ENCODE measurements at places on chromosomes 7 and 10. TPM values are rescaled to one million over a fixed set of nuclear protein-coding genes. Genes with fewer than 3 reads are reported as not detected.
A peak's percentile ranks its signal among the peaks of the same experiment; 100 is the strongest.

DNA sequence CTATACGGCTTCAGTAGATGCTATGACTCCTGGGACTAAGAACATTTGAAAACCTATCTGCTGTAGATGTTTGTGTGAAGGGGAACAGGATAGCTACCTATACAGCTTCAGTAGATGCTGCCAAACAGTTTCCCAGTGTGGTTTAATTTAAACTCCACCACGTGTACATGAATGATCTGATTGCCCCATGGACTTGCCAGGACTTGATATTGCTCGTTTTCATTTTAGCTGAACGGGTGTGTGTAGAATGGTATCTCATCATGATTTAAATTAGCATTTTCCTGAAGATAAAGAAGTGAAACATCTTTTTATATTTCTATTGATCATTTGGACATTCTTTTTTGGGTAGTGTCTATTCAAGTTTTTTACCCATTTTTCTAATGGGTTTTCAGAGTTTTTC lies 77.8 kb upstream of the PIP4K2A start:
- no peaks in the 10 kb centered on the region for H3K27me3 ChIP-seq
- H3K4me3 ChIP-seq: no peak overlapping the region
- no peaks in the 10 kb centered on the region for H3K36me3 ChIP-seq
- H3K27ac ChIP-seq: no peak overlapping the region
- H3K4me1 ChIP-seq: no peaks in the 10 kb centered on the region

The SLC29A3 gene
- total RNA-seq: 12.7 TPM

The SLC26A5 gene
- 3.9 TPM for total RNA-seq

DNA sequence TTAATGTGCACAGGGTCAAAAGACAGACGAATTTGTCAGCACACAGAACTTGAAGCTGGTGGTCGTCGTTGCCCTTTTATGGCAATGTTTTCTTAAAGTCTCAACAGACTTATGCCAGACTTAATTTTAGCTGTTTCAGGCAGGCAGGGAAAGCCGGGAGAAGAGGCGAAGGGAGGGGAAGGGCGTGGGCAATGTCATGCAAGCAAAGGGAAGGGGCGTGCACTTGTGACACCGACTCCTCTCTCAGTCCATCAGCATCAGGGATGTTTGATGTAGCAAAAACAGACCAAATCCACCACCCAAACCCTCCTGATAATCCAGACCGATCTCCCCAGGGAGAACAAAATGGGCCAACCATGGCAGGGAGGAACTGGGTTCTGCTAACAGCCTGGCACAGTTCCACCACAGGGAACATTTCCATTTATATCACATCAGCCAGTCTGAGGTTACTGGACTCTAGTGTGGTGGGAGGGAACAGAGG lies 118.1 kb upstream of the RHEB start:
- H3K4me3 ChIP-seq: no peak overlapping the region
- H3K27me3 ChIP-seq: no peaks in the 10 kb centered on the region
- DNase-seq: no peak
- peak overlapping the region; percentile 46 for H3K27ac ChIP-seq
- no peaks in the 10 kb centered on the region for H3K4me1 ChIP-seq

The DLX5 gene
- 0.64 TPM for total RNA-seq

DNA sequence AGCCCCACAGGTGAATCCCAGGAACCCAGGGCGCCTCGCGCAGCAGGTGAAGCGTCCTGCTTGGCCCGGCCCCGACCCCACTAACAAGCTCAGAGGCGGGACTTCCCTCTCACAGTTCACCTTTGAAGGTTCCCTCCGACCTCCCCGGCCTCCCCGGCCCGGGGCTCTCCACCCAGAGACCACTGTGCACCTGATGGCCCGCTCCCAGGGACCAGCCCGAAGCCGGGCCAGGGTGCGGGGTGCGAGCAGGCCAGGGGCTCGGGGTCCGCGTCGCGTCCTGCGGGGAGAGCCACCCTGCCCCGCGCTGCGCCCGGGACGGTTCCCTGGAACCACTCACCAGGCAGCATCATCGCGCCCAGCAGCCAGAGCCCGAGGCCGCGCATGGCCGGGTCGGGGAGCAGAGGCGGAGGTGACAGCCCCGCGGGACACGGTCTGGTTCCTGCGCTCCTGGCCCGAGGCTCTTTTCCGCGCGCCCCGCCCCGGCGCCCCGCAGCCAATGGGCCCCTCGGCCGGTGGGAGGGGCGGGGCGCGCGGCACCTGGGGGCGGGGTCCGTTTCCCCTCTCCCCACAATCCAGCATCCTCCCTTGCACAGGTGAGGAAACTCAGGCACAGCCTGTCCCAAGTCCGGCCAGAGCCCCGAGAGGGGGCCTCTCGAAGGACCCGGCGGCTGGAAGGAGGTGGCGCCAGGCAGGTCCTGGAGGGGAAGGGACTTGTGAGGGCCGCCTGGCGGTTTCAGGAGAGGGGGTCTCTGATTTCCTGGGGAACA lies at the start of gene ADAM8:
TSS of gene ADAM8 (minus strand) at position 434 of the 767 bp plus-strand sequence. CDS start at position 383, 51 bp downstream.
- no peaks in the 10 kb centered on the region for H3K27me3 ChIP-seq
- peak within 1 kb of the TSS; percentile 73 for H3K27ac ChIP-seq
- peaks cover under 1% of the 10 kb centered on the region for H3K36me3 ChIP-seq
- peaks cover 6% of the 10 kb centered on the region for H3K4me1 ChIP-seq
- DNase-seq: no peak

DNA sequence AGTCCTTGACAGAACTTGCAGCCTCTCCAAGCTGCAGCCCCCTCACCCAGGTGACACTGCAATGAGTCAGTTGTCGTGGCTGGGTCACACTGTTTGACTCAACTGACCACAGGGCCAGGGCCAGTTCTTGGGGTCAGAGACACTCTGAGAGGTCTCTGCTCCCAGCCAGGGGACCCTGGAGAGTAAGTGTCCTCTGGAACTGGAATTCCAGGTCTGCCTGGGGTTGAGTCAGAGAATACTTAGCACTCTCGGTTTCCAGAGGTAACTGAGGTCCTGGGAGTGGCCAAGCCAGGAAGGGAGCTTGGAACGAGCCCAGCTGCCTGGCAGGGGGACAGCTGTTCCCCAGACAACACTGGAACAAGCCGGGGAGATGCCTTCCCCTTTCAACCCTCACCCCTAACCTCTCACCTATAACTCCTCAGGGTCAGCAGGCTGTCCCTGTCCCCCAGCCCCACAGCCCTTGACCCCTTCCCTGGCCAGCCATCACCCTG lies 2.2 kb upstream of the MYL10 start:
- H3K27me3 ChIP-seq: peaks cover 2% of the 10 kb centered on the region
- H3K4me1 ChIP-seq: no peaks in the 10 kb centered on the region
- DNase-seq: no peak
- no peak overlapping the region for H3K4me3 ChIP-seq
- H3K36me3 ChIP-seq: no peaks in the 10 kb centered on the region

The CCDC146 gene
- total RNA-seq: 21.4 TPM

- DNase-seq: no peak
- H3K4me1 ChIP-seq: no peaks in the 10 kb centered on the region
- H3K27me3 ChIP-seq: no peaks in the 10 kb centered on the region
- H3K4me3 ChIP-seq: no peak overlapping the region
- no peak overlapping the region for H3K27ac ChIP-seq
- H3K36me3 ChIP-seq: no peaks in the 10 kb centered on the region
These were observed 93.2 kb downstream of the REEP3 start for GRCh38 chr10:63614371-63614891.

The ACTA2 gene
- total RNA-seq: 1,957 TPM

GRCh38 chr7:129468087-129468486 lies 33.9 kb downstream of the STRIP2 start:
- no peaks in the 10 kb centered on the region for H3K36me3 ChIP-seq
- H3K4me1 ChIP-seq: no peaks in the 10 kb centered on the region
- H3K4me3 ChIP-seq: no peak overlapping the region

GRCh38 chr7:135843214-135843613 lies 94.6 kb upstream of the FAM180A start:
- H3K27ac ChIP-seq: no peak overlapping the region
- H3K27me3 ChIP-seq: no peaks in the 10 kb centered on the region
- no peaks in the 10 kb centered on the region for H3K4me1 ChIP-seq
- no peaks in the 10 kb centered on the region for H3K36me3 ChIP-seq
- no peak overlapping the region for H3K4me3 ChIP-seq

DNA sequence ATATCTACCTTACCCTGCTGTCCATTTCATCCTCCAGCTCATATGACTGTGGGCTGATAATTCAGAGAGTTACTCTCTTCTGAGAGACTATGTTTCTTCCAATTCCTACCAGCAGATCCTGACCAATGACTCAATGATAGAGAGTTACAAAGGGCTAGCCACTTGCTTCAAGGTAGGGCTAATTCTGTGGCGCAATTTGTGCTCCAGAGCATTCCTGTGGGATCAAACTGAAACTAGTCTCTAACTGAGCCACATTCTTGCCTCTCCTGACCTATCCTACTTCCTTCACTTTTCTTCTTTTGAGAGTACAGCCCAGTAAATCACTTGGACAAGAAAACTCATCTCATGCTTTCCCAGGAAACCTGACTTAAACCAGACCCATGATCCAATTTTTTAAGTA lies 17.9 kb upstream of the ASZ1 start:
- no peak overlapping the region for H3K27ac ChIP-seq
- no peaks in the 10 kb centered on the region for H3K36me3 ChIP-seq
- H3K27me3 ChIP-seq: no peaks in the 10 kb centered on the region
- H3K4me3 ChIP-seq: no peak overlapping the region
- no peak for DNase-seq
- H3K4me1 ChIP-seq: no peaks in the 10 kb centered on the region

GRCh38 chr7:129676017-129676897 lies 64.7 kb downstream of the NRF1 start:
- no peaks in the 10 kb centered on the region for H3K36me3 ChIP-seq
- H3K4me1 ChIP-seq: no peaks in the 10 kb centered on the region
- no peak overlapping the region for H3K4me3 ChIP-seq
- H3K27ac ChIP-seq: no peak overlapping the region
- DNase-seq: no peak
- no peaks in the 10 kb centered on the region for H3K27me3 ChIP-seq

- no peaks in the 10 kb centered on the region for H3K27me3 ChIP-seq
- no peaks in the 10 kb centered on the region for H3K36me3 ChIP-seq
- no peak overlapping the region for H3K4me3 ChIP-seq
- DNase-seq: no peak
These were observed 58.2 kb downstream of the ENTPD1 start for GRCh38 chr10:95814011-95814727.

GRCh38 chr10:68224810-68225209 lies 7.1 kb downstream of the ATOH7 start:
- H3K4me3 ChIP-seq: no peak overlapping the region
- H3K36me3 ChIP-seq: no peaks in the 10 kb centered on the region
- H3K27ac ChIP-seq: no peak overlapping the region
- DNase-seq: no peak

DNA sequence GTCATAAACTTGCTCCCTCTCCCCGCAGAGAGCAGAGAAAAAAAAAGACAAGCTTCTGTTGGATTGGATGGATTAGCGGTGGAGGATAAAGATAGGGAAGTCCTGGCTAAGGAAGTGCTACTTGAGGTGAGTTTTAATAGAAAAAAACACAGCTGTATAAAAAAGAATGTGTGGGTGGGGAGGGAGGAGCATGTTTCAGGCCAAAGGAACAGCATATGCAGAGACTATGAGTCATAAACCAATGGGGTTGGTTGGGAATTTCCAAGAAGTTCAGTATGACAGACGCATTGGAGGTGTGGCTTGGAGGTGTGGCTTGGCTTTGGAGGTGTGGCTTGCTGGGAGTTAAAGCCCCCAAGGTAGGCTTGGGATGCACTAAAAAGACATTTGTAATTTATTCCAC lies 103.0 kb upstream of the LSM8 start:
- no peaks in the 10 kb centered on the region for H3K36me3 ChIP-seq
- H3K4me1 ChIP-seq: no peaks in the 10 kb centered on the region
- no peak overlapping the region for H3K27ac ChIP-seq
- H3K27me3 ChIP-seq: no peaks in the 10 kb centered on the region
- DNase-seq: no peak

The ZNF853 gene
- total RNA-seq: 16.5 TPM

- peaks cover 3% of the 10 kb centered on the region for H3K4me1 ChIP-seq
- no peaks in the 10 kb centered on the region for H3K27me3 ChIP-seq
- DNase-seq: no peak
- H3K27ac ChIP-seq: no peak overlapping the region
- H3K36me3 ChIP-seq: no peaks in the 10 kb centered on the region
These were observed 87.6 kb downstream of the CTBP2 start for GRCh38 chr10:125072794-125073193.

The PLCE1 gene
- 5.2 TPM for total RNA-seq

DNA sequence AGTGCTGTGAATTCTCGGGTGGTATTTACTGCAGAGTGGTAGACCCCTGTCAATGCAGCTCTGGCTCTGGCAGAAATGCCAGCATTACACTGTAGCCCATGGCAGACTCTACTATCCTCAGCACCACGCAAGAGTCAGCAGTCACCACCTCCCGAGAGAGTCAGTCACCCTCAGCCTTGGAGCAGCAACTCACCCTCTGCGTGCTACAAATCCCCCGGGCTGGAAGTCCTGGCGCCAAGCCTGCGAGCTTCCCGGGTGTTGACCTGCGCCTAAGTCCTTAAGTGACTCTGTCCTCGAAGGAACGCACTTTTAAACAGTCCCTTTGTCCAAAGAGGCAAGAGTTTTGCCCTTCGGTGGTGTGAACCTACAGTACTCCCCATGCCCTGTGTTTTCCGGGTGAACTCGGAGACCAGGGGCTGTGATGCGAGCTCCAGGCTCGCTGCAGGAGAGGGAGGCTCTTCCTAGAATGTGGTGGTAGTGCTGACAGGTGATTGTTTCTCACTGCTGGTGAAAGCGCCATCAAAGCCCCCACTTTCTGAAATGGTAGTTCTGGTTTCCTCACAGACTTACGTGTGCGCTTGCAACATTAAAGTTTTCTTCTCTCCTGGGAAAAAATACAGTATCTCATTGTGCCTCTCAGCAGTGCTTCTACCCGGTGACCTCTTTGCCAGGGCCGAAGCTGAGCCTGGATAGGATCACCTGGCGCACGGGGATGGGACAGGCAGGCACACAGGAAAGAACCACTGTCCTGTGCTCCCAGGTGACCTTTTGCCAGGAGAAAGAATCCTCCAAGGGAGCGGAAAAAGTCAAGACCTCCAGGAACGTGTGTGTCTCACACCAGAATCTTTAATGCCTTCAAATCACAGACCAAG lies 33.1 kb upstream of the MBL2 start:
- H3K4me3 ChIP-seq: no peak overlapping the region
- H3K36me3 ChIP-seq: no peaks in the 10 kb centered on the region
- H3K4me1 ChIP-seq: no peaks in the 10 kb centered on the region
- DNase-seq: no peak
- no peaks in the 10 kb centered on the region for H3K27me3 ChIP-seq

DNA sequence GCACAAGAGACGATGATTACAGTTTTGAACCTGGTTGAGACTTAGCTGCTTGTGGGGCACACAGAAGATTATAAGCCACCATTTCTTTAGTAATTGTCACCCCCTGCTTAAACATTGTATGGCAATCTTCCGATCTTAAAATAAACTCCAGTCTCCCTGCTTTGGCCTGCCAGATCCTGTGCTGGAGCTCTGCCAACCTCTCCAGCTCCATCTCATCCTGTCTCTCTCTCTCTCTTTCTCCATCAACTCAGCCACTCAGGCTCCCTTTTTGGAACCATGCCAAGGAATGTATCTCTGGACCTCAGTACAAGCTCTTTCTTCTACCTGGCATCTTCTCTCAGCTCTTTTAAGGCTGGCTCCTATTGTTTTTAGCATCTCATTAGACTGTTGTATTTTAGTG lies 1053.2 kb downstream of the REEP3 start:
- no peaks in the 10 kb centered on the region for H3K4me1 ChIP-seq
- H3K4me3 ChIP-seq: no peak overlapping the region
- H3K27me3 ChIP-seq: no peaks in the 10 kb centered on the region
- no peak for DNase-seq
- no peaks in the 10 kb centered on the region for H3K36me3 ChIP-seq

The EGFR gene
- total RNA-seq: 78.3 TPM

The NME8 gene
- 0.91 TPM for total RNA-seq

The ARID5B gene
- 67.9 TPM for total RNA-seq

Data from prostate gland (tissue), 2 donors.